ENCODE measurements at places on chromosomes 1 and 21.
A peak's percentile ranks its signal among the peaks of the same experiment; 100 is the strongest.

DNA sequence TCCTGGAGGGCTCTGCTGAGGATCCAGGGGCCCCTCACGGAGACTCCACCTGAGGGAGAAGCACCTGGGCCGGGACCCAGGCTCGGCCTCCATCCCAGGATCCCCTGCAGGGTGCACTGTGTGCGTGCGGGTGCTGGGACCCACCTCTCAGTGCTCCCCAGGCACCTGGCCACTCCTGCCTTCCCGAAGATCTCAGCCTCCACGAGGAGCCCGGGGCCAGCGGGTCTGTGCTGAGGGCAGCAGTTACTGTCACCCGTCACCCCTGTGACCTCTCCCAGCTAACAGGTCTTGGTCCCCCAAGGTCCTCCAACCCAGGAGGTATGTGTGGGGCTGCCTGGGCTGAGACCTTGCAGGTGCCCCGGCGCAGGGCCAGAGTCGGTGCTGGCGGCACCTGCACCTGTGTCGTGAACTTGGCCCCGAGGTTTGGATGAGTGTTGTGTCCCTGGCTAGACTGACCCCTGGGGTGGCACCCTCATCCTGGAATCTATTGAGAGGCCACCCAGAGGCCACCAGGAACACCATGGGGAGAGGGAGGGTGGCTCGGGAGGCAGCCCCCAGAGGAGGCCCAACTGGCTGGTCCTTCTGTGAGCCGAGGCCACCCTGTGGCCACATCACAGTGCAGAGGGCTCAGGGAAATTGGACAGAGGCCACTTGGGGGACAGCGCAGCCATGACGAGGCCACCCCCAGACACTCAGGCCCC is 17.7 kb downstream of the MORN1 start:
- no peak for DNase-seq

DNA sequence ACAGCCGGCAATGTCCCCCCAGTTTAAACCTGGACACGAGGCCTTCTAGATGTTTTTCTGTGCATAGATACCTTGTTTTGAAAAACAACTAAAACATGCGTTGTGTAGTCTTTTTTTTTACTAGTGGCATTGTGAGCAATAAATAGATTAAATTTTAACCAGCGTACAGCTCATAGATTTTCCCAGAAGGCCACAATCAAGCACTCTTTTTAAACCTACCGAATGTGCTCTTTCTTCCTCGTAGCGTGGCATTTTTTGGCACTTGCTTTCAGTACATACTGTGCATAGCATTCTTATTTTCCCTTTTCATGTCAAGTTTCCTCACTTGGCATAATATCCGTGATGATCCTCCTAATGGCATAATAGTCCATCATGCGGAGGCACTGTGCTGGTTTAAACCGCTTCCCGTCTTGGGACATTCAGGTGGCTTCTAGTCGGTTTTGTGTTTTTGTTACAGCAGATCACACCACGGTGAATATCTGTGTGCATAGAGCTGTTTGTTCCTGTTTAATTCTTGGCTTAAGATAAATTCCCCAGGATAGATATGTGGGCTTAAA is 95.3 kb downstream of the PDE9A start:
- DNase-seq: no peak

GRCh38 chr1:176638713-176639526 is 175.9 kb downstream of the PAPPA2 start:
- no peak for DNase-seq

DNA sequence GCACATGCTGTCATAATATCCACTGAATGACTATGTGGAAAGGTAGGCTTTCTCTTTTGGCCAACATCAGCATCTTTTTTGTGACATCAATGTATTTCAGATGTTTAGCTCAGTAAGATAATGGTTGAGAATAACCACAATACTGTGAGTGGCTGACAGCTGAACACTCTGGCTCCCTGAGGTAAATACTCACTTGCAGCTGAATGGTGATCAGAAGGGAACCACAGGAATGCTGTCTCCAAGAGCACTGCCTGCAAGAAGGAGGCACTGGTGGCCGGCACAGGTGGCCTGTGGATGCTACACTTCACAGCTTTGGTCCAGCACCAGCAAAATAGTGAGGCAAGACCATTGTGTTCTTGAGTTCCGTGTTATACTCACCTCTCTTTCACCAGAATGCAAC is 118.7 kb upstream of the PPM1J start:
- DNase-seq: no peak

GRCh38 chr1:204335085-204335484 is 24.6 kb downstream of the PLEKHA6 start:
- no peak for DNase-seq

DNA sequence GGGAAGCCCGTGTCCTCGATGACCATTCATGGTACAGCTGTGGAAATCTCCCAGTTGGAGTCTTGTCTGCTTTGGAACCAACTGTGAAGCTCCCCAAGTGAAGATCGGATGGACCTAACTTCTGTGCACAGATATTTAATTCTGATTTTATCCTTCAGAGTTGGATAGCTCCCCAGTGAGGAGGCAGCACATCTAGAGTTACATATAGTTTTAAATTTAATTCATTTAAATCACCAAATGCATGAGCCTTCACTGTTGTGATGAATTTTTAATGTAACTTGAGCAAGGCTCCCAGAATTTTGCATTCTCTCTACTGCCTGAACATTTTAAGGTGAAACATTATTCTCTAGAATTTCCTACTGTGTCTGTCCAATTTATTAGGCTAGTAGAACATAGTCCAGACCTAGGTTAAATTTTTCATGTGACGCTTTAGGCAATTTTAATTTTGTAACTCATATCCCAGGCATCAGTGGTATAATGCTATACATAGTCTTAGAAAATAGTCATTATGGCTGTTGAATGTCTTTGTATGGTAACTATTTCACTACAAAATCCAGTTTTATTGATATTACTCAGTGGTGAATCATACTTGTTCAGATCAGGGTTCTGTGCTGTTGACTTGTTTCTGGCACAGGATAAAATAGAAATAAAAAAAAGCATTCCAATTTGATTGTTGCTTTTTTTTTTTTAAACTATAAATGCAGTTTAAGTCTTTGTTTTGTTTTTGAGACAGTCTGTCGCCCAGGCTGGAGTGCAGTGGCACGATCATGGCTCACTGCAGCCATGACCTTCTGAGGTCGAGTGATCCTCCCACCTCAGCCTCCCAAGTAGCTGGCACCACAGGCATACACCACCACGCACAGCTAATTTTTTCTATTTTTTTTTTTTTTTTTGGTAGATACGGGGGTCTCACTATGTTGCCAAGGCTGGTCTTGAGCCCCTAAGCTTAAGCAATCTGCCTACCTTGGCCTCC is 66.9 kb downstream of the PRDM2 start:
- DNase-seq: peak; percentile 70

DNA sequence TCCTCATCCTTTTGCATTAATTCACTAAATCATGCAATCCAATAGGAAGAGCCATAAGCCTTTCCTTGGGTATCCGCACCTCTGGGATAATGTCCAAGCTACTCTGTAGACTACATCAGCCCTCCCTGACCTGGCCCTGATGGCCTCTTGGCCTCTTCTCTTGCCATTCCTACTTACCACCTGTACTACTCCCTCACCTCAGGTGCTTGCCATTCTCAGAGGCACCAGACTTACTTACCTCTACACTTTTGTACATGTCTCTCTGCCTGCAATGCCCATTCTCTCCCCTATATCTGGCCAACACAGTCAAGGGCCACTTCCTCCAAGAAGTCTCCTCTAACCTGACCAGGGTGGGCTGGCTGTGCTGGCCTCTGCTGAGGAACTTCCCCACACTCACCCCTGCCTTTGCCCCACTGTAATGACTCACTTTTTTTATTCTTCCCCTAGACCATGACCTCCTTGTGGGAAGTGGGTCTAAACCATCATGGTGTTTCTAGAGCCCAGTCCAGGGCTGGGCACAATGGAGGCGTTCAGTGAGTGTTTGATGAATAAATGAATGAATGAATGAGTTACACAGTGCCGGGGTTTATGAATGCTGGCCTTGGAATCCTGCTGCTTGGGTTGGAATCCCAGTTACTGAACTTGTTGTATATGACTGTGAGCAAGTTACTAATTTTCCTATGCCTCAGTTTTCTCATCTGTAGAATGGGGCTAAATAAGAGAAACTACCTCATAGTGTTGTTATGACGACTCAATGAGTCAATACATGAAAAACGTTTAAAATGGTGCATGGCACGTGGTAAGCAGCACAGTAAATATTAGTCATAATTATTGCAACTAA is 179.8 kb downstream of the FOXD2 start:
- DNase-seq: no peak

GRCh38 chr1:94095112-94095637 is 25.8 kb downstream of the ABCA4 start:
- peak; percentile 85 for DNase-seq

- no peak for DNase-seq
These were observed 910 bp upstream of the RERE start for GRCh38 chr1:8818325-8818775.

- DNase-seq: peak; percentile 82
These were observed 20.6 kb upstream of the PPM1J start for GRCh38 chr1:112735752-112736151.

GRCh38 chr1:201716742-201717135 is 112.2 kb upstream of the IPO9 start:
- DNase-seq: no peak

GRCh38 chr21:20270365-20271055 is 727.7 kb upstream of the NCAM2 start:
- DNase-seq: no peak

GRCh38 chr1:151596166-151596953 is 15.5 kb upstream of the SNX27 start:
- peak; percentile 37 for DNase-seq

DNA sequence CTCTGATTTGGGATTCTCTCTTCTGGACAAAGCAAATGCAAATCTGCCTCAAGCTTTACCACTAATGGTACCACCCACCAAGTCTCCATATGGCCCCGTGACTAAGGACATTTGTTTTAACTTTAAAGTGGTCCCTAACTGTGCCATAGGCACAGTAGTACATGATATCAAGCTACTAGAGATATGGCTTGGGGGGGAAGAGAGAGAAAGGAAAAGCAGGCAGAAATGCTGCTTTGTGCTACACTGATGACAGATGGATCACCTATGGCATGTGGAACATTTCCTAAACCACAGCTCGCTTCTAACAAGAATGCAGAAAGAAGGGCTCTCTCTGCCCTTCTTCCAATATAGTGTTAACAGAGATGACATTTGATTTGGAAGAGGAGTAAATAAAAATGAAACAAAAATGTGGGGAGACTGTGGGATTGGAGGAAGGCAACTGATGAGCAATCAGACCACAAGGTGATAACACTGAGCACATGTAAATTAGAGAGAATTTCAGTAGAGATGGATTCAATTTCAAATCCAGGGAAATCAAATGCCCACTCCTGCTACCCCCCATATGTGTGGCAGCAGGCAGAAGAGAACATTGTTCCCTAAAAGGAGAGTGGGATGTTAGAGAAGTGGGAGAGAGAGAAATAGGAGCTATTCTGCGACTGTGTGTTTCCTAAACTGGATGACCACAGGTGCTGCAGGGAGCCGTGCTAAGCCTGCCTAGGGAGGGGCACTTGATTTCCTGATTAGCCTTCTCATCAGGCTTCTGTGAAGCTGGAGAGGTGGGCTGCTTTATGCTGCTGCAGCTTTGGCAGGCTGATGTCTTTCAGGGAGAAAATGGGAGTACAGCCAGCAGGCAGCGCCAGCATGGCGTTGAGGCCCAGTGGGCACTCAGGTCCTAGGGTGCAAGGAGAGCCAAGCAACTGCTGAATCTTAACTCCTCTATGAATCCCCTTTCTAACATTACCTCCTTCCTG is 75.3 kb downstream of the ZNF648 start:
- no peak for DNase-seq

DNA sequence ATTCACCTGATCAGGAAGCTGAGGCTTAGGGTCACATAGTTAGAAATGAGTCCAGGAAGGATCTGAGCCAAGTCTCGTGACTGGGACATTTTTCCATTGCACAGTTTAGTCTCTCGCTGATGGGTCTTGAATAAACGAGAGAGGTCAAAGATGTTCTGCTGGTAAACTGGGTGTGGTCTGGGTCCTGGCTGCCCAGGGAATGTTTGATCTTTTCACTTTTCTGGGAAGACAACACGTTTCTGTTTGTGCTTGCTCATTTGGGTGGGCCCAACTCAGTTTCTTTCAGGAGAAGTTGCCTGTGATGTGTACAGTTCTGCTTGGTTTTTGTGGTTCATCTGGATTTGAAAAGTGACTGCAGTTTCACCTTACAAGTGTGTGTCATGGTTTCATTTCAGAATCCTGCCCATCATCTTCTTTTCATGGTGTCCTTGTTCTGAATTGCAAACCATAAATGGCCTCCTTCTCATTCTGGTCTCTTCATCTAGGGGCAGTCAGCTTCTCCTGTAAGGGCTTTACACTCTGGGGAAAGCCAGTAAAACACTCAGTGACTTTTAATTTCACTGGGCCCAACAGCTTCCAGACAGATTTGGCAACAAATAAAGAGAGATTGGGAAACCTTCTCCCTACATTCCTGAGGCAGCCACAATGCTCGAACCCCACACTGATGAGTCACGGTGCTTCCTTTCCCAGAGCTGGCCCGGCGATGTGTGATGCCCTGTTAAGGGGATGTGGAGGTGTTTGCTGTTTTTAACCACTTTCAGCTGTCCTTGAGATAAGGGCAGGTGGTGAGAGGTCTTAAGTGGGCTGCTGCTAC is 7.2 kb upstream of the TACSTD2 start:
- DNase-seq: peak; percentile 88

- DNase-seq: no peak
These were observed at the start of gene CLCA4 for GRCh38 chr1:86546787-86547221. Gene CLCA4 (plus strand): TSS chr1:86547078. CDS start chr1:86547120, 42 bp downstream.

GRCh38 chr1:178518894-178519293 is 6.0 kb downstream of the TEX35 start:
- DNase-seq: no peak

DNA sequence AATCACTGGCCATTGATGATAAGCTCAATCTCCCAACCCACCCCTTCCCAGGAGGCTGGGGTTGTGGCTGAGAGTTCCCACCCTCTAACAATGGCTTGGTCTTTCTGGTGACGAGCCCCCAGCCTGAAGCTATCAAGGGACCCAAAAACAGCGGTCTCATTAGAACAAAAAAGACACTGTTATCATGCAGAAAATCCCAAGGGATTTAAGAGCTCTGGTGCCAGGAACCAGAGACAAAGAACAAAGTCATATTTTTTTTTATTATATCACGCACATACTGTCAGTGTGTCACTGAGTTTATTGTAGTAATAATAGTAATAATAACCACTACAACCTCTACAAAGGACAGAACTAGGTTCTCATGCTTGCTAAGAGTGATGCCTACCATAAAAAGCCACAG is 43.9 kb downstream of the CCDC185 start:
- no peak for DNase-seq

DNA sequence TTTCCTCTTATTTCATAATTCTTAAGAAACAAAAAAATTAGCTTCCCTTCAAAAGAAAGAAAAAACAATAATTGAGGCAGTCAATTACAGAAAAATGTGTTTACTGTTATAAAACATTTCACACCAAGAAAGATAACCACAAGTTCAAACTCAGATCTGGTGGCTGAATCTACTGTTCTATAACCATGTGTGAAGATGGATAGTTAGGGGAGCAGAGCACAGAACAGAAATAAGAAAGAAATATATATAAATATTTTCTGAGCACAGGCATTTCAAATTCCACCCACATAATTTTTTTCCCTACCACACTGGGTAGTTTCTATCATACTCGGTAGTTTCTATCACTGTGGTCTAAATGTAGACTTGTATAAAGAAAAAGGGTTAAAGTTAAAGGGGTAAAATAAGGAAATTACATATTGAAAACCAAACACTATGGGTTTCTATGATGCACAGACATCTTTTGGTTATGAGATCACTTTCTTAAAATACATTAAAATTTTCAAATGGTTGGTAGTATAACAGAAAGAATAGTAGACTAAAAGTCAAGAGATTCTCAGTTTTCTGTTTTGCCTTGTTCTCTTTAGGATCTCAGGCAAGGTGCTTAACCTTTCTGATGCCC is 10.8 kb downstream of the LYST start:
- no peak for DNase-seq
